ENCODE measurements at places on chromosomes 13 and 19.

GRCh38 chr19:41886761-41887710 is 4.1 kb downstream of the ARHGEF1 start:
- peak; percentile 43 for DNase-seq

DNA sequence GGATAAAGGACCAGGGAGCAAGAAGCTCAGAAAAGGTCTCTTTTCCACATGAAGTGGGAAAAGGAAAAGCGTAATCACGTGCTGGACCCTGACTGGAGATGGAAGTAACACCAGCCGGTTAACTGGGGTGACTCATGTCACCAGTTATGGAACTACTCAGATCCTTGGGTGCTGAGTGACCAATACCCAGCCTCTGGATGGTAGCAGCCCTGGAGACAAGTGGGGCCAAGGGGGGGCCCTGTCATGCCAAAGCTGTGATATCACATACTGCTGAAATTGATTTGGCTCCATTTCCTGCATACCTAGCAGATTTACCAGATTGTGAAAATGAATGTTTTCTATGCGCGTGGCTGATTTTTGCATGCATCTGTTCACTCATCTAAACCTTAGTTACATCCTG is 158.9 kb downstream of the ZIC5 start:
- DNase-seq: no peak

DNA sequence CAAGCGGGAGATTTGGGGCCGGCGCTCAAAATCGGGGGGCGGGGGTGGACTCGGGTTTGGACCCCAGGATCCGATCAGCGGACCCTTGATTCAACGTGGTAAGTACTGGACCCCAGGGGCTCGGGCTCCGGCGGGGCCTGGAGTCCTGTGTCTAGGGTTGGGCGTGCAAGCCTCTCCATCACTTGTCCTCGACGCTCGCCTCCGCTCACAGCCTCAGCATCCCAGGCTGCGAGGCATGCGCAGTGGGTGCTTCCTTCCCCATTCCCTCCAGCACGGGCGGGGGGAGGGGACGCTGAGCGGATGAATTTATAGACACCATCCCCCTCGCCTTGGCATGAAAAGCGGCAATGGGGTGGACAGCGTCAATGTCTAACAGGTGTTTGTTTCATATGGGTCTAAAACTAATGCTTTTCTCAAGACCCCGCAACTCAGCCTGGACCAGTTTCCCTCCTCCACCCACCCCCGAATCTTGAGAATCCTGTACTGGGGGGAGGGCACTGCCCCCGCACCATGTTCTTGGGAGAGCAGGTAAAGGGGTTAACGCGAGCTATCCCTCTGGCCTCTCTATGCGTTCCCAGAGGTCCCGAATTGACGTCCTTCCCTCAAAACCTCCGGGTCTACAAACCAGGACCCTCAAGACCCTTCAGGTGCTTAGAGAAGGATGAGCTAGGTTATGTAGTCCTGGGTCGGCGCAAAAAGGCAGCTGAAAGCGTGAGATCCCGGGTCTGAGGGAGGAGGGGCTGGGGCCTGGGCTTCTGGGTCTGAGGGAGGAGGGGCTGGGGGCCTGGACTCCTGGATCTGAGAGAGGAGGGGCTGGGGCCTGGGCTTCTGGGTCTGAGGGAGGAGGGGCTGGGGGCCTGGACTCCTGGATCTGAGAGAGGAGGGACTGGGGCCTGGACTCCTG is 579 bp downstream of the CPT1C start:
- DNase-seq: peak; percentile 45

DNA sequence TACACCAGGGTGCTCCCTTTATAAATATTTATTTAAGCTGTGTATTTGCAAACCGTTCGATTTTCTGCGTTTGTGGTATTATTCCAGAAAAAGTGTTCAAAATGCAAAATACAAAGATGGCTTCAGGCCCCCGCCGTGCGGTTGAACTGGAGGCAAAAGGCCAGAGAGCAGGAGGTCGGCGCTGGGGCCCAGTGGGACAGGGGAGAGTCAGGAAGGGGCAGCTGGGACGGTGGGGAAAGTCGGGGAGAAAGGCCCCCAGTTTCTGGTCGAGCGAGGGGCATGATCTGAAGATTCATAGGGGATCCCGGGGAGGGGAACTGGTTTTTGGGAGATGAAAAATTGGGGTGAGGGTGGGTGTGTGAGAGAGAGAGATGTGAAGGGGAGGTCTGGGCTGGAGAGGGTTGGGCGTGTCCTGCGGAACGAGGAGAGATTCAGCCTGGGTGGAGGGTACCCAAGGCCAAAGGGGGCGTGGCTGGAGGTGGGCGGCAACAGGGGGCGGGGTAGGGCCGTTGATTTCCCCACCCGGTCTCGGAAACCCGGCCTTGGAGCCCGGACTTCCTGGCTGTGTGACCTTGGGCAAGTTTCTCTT is 678 bp downstream of the ISOC2 start:
- DNase-seq: peak; percentile 43

DNA sequence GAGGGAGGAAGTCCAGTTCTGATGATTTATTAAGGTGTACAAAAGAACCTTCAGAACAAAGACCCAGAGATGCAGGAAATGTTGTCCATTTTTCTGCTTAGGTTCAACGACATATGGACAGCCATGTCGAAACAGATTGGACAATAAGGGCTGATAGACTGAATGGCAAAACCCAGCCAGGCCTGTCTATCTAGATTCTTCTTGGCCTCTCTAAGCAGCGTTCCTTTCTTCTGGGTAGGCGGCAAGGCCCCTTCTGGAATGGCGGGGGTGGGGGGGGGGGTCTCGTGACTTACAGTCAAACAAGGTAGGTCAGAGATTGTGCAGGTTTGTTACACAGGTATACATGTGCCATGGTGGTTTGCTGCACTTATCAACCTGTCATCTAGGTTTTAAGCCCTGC is 39.7 kb upstream of the PEPD start:
- no peak for DNase-seq

GRCh38 chr13:40568246-40569023 is 98.0 kb downstream of the FOXO1 start:
- DNase-seq: no peak

DNA sequence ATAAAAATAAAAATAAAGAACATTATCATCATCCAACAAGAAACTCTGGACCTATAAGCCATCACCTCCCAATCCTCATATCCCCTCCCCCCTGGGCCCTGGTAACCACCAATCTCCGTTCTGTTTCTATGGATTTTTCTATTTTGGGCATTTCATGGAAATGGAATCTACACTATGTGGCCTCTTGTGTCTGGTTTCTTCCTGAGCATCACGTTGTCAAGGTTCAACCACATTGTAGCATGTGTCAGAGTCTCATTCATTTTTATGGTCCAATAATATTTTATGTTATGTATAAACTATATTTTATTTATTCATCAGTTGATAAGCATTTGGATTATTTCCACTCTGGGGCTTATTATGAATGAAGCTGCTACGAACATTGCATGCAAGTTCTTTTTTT is 26.9 kb downstream of the SULT2B1 start:
- no peak for DNase-seq

GRCh38 chr13:23851106-23851505 is 38.1 kb downstream of the MIPEP start:
- no peak for DNase-seq

GRCh38 chr19:31174948-31175347 is 174.3 kb downstream of the TSHZ3 start:
- no peak for DNase-seq

DNA sequence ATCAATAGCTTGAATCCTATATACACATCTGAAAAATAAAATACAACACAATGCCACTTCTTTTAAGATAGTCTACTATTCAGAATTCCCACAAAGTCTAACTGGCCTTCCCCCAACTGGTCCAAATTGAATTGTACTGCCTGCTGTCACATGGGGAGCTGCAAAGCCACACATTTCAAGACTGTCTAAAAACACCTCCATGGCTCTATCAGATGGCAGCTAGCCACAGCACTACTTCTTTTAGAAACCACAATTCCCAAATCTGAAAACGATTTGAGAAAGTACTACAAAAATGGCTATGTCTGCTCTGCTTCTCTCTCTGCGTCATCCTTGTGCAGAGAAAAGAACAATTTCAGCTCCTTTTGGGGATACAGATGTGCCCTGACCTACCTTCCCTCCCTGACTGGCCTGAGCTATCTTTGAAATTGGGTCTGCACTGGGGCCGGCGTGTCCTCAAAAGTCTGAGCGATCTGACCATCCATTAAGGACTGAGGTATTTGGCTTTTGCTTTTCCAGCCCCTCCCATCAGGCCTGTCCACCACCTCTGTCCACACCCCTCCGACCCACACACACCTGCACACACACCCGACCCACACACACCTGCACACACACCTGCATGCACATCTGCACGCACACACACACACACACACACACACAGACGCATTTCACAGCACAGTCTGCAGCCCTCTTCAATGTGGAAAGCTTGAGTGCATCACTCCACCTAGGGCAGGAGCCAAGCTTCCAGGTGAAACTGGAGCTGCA is 68.6 kb upstream of the IPO5 start:
- no peak for DNase-seq

GRCh38 chr13:43293008-43293407 is 269.6 kb downstream of the DNAJC15 start:
- no peak for DNase-seq

DNA sequence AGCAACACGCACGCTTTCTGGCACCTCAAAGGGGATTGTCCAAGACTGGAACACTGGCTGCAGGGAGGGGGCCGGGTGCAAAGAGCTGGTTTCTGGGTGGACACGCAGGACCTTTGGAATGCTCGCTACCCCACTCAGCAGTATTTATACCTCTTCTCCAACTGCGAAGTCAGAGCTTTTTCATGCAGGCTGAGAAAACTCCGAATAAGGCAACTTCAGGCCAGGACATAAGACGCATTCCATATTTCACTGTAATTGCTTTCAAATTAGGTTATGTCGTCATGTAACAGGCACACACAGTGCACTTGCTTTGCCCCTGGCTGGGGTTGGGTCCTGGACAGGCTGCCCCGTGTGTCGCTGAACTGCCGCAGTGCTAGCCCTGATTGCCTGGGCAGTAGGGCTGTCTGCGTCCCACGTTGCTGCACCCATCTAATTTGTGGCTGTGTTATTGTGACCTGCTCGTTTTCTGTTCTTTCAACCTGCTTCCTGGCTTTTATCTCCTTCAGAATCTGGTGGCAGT is 44.5 kb downstream of the ACTN4 start:
- no peak for DNase-seq

GRCh38 chr19:29093553-29093908 is 119.4 kb downstream of the UQCRFS1 start:
- DNase-seq: no peak

GRCh38 chr13:92054389-92054788 is 656.0 kb downstream of the GPC5 start:
- no peak for DNase-seq

DNA sequence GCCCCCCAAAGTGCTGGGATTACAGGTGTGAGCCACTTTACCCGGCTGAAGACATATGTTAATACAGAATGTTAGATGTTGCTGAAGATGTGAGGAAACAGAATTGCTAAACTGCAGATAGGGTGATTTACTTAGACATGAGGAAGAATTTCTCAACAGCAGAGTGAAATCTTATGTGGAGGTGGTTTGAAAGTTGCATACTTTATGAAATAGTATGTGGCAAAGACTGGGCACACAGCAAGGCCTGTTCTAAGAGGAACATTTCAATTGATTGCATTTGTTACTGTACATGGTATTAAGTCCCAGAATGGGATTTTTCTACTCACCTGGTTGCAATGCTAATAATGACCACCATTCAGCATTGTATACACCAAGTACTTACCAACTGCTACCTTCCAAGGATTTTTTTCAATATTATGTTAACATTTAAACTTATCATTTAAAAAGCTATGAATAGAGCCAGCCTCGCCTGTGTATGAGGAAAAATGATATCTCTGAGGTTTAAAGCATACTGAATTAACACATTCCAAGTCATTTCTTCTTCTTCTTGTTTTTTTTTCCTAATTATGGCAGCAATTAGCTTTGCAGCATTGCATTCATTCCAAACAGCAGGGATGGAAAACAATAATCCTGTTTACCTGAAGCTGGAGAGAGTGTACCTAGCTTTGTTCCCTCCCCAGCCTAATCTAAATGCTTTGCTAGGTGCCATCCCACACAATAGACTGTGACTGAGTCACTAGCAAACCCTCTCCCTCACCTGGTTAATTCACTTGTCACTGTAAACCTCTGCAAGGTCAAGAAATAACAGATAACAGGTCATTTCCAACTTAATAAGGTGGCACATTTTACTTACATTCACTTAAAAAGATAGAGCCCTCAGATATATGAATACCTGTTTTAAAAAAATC is 19.4 kb upstream of the KLF5 start:
- no peak for DNase-seq

- DNase-seq: no peak
Observed at GRCh38 chr13:111252446-111253364, 67.7 kb upstream of the TEX29 start.

GRCh38 chr13:68125087-68125480 is 894.9 kb upstream of the PCDH9 start:
- no peak for DNase-seq

DNA sequence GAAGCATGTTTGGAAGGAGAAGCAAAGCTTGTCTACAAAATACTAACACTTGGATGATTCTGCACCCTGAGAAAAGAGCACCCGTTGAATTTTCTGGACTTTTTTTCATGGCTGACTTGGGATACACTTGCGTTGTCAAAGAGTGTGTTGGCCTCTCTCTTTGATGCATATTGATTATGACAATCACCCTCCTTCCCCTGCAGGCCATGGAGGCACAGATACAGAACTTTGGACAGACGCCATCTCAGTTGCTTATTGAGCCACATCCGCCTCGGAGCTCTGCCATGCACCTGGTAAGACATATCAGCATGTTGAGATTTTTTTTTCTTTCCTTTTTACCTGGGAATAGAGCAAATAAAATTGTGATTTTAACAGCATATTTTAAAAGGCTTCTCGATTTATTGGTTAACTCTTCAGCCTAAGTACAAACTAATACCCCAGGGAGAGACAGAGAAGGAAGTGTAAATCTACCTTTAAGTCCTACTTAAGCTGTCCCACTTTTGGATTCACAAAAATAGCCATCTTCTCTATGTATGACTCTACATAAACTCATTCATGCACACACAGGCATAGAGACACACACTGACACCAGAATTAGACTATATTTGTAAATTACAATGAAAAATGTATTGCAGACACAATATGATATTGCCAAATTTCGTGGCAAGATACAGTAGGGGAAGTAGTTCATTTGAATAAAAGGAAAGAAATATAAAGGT is 169.7 kb upstream of the MAB21L1 start:
- DNase-seq: no peak

DNA sequence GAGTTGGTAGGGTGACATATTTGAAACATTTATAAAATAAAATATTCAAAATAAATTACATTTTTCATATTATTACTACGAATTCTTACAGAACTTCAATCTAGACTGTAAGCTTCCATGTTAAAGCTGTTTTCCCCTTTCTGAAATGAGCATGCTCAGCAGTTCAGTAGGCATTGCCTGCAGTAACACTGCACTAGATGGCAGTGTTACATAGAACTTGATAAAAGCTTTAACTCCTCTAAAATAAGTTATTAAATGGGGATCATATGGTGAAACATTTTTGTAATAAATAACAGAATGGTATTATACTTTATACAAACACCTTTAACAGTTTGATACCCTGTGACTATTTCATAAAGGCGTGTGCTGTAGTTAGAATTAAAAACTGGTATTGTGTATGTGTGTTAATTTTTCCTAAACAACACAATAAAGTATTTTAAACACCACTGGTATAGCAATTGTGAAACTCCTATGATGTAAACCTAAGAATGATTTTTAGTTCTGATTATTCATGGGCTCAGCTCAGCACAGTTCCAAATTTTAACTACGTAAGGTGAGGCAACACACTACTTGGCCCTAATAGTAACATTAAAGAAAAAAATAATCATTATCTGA is 11.6 kb upstream of the GPR18 start:
- no peak for DNase-seq

Measured in stimulated activated CD4-positive, alpha-beta T cell treated with anti-CD3 and anti-CD28 coated beads, Interleukin-4, amount 100 ng/mL, for 1 hour (primary cell).